Keratinocyte (primary cell): ENCODE measurements at places on chromosomes 6 and 20. TPM values are rescaled to one million over a fixed set of nuclear protein-coding genes. Genes with fewer than 3 reads are reported as not detected.
A peak's percentile ranks its signal among the peaks of the same experiment; 100 is the strongest.

- no peaks in the 10 kb centered on the region for H3K27me3 ChIP-seq
- peaks cover 13% of the 10 kb centered on the region for H3K4me1 ChIP-seq
- H3K4me3 ChIP-seq, result no peak overlapping the region
- H3K36me3 ChIP-seq, result no peaks in the 10 kb centered on the region
- no peak for DNase-seq
These were observed 542.3 kb upstream of the JARID2 start for GRCh38 chr6:14703586-14703985.

MMP24OS gene
- polyA plus RNA-seq, result 19.5 to 31.9 TPM (median 24.7 TPM) in 3 replicates

GRCh38 chr6:16570946-16571345 lies 190.3 kb downstream of the ATXN1 start:
- no peak overlapping the region for H3K27ac ChIP-seq
- no peak for DNase-seq
- H3K4me3 ChIP-seq, result no peak overlapping the region
- no peaks in the 10 kb centered on the region for H3K27me3 ChIP-seq

DNA sequence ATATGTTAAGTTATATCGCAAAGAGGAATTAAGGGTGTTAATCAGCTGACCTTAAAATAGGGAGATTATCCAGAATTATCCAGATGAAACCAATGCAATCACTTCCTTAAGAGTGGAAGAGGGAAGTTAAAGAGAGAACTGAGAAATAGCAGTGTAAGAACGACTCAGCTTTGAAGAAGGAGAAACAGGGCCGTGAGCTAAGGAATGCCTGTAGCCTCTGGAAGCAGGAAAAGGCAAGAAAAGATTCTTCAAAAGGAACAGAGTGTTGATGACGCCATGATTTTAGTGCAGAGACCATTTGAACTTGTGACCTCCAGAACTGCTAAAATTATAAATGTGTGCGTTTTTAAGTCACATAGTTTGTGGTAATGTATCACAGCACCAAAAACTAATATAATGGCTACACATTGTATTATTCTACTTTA lies 32.7 kb downstream of the ILRUN start:
- no peak overlapping the region for H3K4me3 ChIP-seq
- no peaks in the 10 kb centered on the region for H3K27me3 ChIP-seq
- H3K36me3 ChIP-seq, result no peaks in the 10 kb centered on the region
- DNase-seq, result no peak
- H3K27ac ChIP-seq, result peak overlapping the region; percentile 74

- DNase-seq, result no peak
- no peaks in the 10 kb centered on the region for H3K36me3 ChIP-seq
- no peaks in the 10 kb centered on the region for H3K27me3 ChIP-seq
- no peak overlapping the region for H3K27ac ChIP-seq
These were observed 16.1 kb upstream of the ZNF217 start for GRCh38 chr20:53609491-53610445.

- no peak overlapping the region for H3K27ac ChIP-seq
- H3K36me3 ChIP-seq, result no peaks in the 10 kb centered on the region
- H3K4me3 ChIP-seq, result no peak overlapping the region
These were observed 16.5 kb upstream of the CNKSR3 start for GRCh38 chr6:154526996-154527395.

DNA sequence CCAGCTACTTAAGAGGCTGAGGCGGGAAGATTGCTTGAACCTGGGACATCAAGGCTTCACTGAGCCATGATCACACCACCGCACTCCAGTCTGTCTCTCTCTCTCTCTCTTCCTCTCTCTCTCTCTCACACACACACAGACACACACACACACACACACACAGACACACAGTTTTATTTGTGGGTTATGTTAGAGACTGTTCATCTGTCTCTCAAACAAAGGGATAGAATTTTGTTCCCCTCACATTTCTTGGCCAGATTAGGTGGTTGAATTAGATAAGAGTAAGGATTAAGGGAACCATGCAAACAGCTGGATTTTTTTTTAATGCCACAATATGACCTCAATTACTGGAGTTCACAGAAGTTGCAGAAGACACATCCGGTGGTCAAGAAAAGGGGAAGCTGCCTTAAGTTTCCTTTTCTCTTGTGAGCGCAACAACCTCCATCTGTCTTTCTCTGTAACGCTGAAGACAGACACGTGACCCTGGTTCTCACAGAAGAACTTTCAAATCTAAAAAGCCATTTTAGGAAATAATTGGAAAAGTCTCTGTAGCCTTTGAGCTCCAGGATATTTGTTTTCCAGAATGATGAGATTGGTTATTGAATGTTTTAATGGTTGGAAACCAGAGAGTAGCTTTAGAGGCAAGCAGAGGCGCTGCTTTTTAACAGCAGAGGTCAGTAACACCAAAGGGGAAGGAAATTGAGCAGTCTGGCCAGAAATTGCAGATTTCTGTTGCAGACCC lies 32.9 kb upstream of the LGSN start:
- no peaks in the 10 kb centered on the region for H3K27me3 ChIP-seq
- H3K27ac ChIP-seq, result no peak overlapping the region
- no peaks in the 10 kb centered on the region for H3K36me3 ChIP-seq
- H3K4me1 ChIP-seq, result peaks cover 13% of the 10 kb centered on the region

- DNase-seq, result no peak
- no peaks in the 10 kb centered on the region for H3K4me1 ChIP-seq
- H3K27ac ChIP-seq, result no peak overlapping the region
- no peak overlapping the region for H3K4me3 ChIP-seq
- no peaks in the 10 kb centered on the region for H3K36me3 ChIP-seq
These were observed 36.2 kb downstream of the BTBD9 start for GRCh38 chr6:38603496-38603895.

LHFPL5 gene
- polyA plus RNA-seq, result not detected in 3 replicates
